ENCODE measurements at places on chromosomes 4 and X. TPM values are rescaled to one million over a fixed set of nuclear protein-coding genes. Genes with fewer than 3 reads are reported as not detected.

CT45A10 gene
- total RNA-seq: 42.2 TPM

TLR8 gene
- total RNA-seq: not detected

RAI2 gene
- not detected for total RNA-seq

- DNase-seq: no peak
Observed at GRCh38 chr4:26067035-26067434, 153.0 kb downstream of the SMIM20 start.

- DNase-seq: no peak
Observed at GRCh38 chr4:163003979-163004378, 162.7 kb downstream of the NAF1 start.

DNA sequence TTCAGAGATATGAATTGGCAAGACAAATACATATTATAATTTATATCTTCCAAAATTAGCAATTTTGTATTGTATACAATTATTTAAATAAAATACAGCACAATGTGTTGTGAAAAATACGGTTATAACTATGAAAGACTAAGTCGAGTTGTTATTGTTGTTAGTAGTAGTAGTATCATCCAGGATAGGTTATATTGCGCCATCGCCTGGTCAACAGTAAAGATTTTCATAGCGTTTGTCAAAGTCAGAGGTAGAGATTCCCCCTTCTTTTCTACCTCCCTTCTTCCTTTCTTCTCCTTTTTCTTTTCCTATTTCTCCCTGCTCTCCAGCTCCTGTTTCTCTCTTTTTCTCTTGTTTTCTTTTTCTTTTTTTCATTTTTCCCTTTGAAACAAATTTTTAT, 499.1 kb upstream of the EPHA5 start:
- DNase-seq: peak; percentile 32

GRCh38 chr4:123249821-123250220, 146.8 kb upstream of the SPRY1 start:
- DNase-seq: no peak

DNA sequence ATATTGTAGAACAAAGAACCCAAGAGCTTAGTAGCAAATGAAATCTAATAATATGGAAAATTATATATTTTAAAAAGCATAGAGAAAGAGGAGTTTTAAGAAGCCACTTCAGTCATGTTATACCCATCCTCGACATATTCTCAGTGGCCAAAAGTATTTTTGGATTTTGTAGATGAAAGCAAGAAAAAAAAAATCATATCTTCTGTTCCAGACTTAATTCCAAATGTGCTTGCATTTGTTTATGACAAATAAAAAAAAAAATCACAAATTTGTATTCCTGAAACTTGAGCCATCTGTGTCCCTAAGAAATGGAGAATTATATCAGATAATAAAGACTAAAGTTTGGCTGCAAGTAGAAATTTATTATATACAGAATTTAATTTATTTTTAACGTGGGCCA, 1482.4 kb upstream of the PABPC4L start:
- no peak for DNase-seq

Data from HT1080 (cell line).